Aorta (tissue), 5 donors: ENCODE measurements at places on chromosomes 12 and 14. TPM values are rescaled to one million over a fixed set of nuclear protein-coding genes. Genes with fewer than 3 reads are reported as not detected.
A peak's percentile ranks its signal among the peaks of the same experiment; 100 is the strongest.

DNA sequence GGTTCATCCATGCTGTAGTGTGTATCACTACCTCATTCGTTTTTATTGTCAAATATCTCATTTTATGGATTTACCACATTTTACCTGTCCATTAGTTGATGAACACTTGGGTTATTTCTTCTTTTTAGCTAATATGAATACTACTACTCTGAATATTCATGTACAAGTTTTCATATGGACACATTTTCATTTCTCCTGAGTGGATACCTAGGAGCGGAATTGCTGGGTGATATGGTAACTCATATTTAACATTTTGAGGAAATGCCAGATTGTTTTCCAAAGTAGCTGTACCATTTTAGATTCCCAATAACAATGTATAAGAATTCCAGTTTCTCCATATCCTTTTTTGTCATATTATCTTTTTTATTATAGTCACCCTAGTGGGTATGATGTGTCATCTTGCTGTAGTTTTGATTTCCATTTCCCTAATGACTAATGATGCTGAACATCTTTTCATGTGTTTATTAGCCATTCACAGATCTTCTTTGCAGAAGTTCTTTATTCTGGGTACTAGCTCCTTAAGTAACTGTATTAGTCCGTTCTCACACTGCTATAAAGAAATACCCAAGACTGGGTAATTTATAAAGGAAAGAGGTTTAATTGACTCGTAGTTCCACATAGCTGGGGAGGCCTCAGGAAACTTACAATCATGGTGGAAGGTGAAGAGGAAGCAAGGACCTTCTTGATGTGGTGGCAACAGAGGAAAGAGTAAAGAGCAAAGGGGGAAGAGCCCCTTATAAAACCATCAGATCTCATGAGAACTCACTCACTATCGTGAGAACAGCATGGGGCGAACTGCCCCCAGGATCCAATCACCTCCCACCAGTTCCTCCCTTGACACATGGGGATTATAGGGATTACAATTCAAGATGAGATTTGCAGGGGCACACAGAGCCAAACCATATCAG, 11.9 kb downstream of the NRDE2 start:
- H3K4me3 ChIP-seq: no peak overlapping the region
- no peak overlapping the region for H3K27ac ChIP-seq
- no peaks in the 10 kb centered on the region for H3K4me1 ChIP-seq
- peaks cover 2% of the 10 kb centered on the region for H3K36me3 ChIP-seq
- DNase-seq: no peak
- H3K27me3 ChIP-seq: no peaks in the 10 kb centered on the region

DNA sequence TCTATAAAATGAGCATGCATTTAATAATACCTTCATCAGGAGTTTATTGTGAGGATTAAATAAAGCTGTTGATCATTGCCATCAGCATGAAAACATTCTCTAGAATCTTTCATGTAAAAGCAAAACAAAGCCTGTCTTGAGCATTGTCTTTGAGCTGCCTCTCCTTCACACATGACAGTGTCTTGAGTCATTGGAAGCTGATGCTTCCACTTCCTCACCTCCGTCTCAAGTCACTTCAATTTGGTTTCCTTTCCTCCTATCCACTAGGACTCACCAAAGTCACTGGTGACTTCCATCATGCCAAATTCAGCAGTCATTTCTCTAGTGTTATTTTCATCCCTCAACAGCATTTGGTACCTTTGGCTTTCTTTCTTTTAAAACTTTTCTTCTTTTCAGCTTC, 31.6 kb upstream of the MYBPC1 start:
- no peak for DNase-seq
- H3K27me3 ChIP-seq: no peaks in the 10 kb centered on the region
- H3K36me3 ChIP-seq: no peaks in the 10 kb centered on the region
- H3K4me3 ChIP-seq: no peak overlapping the region
- no peaks in the 10 kb centered on the region for H3K4me1 ChIP-seq

DNA sequence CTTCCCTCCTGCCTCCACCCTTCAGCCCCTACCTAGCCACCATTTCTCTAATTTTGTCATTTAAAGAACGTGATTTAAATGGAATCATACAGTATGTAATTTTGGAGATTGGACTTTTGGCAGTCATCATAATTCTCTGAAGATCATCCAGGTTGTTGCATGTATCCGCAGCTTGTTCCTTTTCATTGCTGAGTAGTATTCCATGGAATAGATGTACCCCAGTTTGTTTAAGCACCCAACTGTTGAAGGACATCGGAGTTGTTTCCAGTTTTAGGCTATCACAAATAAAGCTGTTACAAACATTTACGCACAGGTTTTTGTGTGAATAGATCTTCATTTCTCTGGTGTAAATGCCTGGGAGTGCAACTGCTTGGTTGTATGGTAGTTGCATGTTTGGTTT, 61.1 kb upstream of the PWP1 start:
- no peak for DNase-seq
- no peak overlapping the region for H3K27ac ChIP-seq
- no peaks in the 10 kb centered on the region for H3K4me1 ChIP-seq
- H3K27me3 ChIP-seq: no peaks in the 10 kb centered on the region

- H3K4me3 ChIP-seq: no peak overlapping the region
- no peak overlapping the region for H3K27ac ChIP-seq
- peaks cover 5% of the 10 kb centered on the region for H3K4me1 ChIP-seq
- H3K27me3 ChIP-seq: no peaks in the 10 kb centered on the region
- no peaks in the 10 kb centered on the region for H3K36me3 ChIP-seq
These were observed 45.7 kb upstream of the PDZRN4 start for GRCh38 chr12:41142376-41142775.

DNA sequence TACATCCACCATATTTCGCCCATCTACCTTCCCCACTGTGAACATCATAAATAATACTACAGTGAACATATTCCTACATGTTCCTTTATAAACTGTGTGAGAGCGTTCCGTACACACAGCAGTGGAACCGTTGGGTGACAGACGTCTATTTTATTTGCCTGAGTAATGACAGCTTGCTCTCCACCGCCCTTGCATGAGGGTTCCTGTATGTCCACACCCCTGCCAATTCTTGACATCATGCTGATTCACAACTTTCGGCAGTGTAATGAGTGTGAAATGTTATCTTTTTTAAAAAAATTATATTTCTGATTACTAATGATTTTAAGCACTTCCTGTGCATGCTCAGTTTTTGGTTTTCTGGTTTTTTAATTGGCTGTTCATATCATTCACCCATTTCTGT, 4.3 kb upstream of the RAD52 start:
- H3K36me3 ChIP-seq: no peaks in the 10 kb centered on the region
- no peaks in the 10 kb centered on the region for H3K27me3 ChIP-seq

DNA sequence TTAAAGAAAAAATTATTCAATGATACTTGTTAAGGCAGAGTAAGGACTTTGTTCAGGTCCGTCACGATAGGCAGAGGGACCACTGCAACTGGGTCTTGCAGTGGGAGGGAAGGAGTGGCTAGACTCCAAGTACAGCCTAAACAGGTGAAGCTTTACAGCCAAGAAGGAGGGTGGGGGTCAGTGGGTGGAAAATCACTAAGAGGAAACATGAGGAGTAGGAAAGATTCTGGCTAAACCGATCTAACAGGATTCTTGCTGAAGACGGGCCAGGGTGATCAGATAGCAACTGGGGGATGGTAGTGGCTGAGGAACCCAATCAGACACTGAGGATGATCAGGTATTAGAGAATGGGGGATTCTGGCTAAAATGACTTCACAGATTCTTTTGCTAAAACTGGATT, 100.2 kb downstream of the TTC7B start:
- H3K4me1 ChIP-seq: peaks cover 2% of the 10 kb centered on the region
- H3K27me3 ChIP-seq: no peaks in the 10 kb centered on the region
- no peak overlapping the region for H3K27ac ChIP-seq
- H3K4me3 ChIP-seq: no peak overlapping the region
- DNase-seq: no peak
- no peaks in the 10 kb centered on the region for H3K36me3 ChIP-seq

- no peak for DNase-seq
- no peak overlapping the region for H3K4me3 ChIP-seq
- no peak overlapping the region for H3K27ac ChIP-seq
- H3K27me3 ChIP-seq: no peaks in the 10 kb centered on the region
- H3K36me3 ChIP-seq: no peaks in the 10 kb centered on the region
These were observed 12.4 kb downstream of the GRIP1 start for GRCh38 chr12:66666481-66666880.

DNA sequence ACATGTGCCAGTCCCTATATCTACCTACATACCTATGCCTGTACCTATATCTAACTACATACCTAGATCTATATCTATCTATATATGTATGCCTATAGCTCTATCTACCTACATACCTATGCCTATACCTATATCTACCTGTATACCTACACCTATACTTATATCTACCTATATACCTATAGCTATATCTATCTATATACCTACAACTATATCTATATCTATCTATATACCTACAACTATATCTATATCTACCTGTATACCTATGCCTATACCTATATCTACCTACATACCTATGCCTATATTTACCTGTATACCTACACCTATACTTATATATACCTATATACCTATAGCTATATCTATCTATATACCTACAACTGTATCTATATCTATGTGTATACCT, 56.6 kb downstream of the TBX3 start:
- no peak overlapping the region for H3K27ac ChIP-seq
- H3K4me3 ChIP-seq: no peak overlapping the region
- H3K27me3 ChIP-seq: no peaks in the 10 kb centered on the region
- no peaks in the 10 kb centered on the region for H3K36me3 ChIP-seq
- no peak for DNase-seq

- no peaks in the 10 kb centered on the region for H3K27me3 ChIP-seq
- H3K27ac ChIP-seq: no peak overlapping the region
- no peak overlapping the region for H3K4me3 ChIP-seq
- H3K4me1 ChIP-seq: no peaks in the 10 kb centered on the region
These were observed 89.0 kb upstream of the SFSWAP start for GRCh38 chr12:131621701-131622421.

- H3K27ac ChIP-seq: no peak overlapping the region
- H3K36me3 ChIP-seq: no peaks in the 10 kb centered on the region
- DNase-seq: no peak
- H3K27me3 ChIP-seq: no peaks in the 10 kb centered on the region
These were observed 10.5 kb upstream of the RFLNA start for GRCh38 chr12:124284368-124284767.

- H3K4me1 ChIP-seq: peaks cover 2% of the 10 kb centered on the region
- no peak overlapping the region for H3K27ac ChIP-seq
- DNase-seq: no peak
- H3K36me3 ChIP-seq: no peaks in the 10 kb centered on the region
- H3K27me3 ChIP-seq: no peaks in the 10 kb centered on the region
These were observed 209.6 kb upstream of the KRR1 start for GRCh38 chr12:75720812-75721641.

GRCh38 chr12:126404293-126404881, 1339.2 kb downstream of the AACS start:
- H3K36me3 ChIP-seq: no peaks in the 10 kb centered on the region
- H3K27me3 ChIP-seq: no peaks in the 10 kb centered on the region
- H3K27ac ChIP-seq: no peak overlapping the region
- H3K4me3 ChIP-seq: no peak overlapping the region
- no peak for DNase-seq

GRCh38 chr14:61525293-61526011, 169.9 kb upstream of the HIF1A start:
- peak overlapping the region; percentile 62 for H3K27ac ChIP-seq
- no peak overlapping the region for H3K4me3 ChIP-seq
- H3K36me3 ChIP-seq: no peaks in the 10 kb centered on the region
- H3K4me1 ChIP-seq: no peaks in the 10 kb centered on the region

GRCh38 chr12:31650918-31651317, 8.6 kb upstream of the ETFBKMT start:
- no peak overlapping the region for H3K27ac ChIP-seq
- DNase-seq: no peak
- H3K4me3 ChIP-seq: no peak overlapping the region
- H3K36me3 ChIP-seq: no peaks in the 10 kb centered on the region
- no peaks in the 10 kb centered on the region for H3K4me1 ChIP-seq
- H3K27me3 ChIP-seq: no peaks in the 10 kb centered on the region

DNA sequence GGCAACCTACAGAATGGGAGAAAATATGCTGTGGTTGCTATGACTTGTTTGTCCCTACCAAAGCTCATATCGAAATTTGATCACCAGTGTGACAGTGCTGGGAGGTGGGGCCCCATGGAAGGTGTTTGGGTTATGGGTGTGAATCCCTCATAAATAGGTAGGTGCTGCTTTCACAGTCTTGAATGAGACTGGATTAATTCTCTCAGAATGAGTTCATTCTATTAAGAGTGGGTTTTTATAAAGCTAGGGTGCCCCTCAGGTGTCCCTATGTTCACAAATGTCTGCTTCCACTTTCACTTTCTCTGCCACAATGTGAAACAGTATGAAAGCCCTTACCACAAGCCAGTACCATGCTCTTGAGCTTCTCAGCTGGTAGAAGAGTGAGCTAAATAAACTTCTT, 133.5 kb downstream of the CPNE8 start:
- no peak overlapping the region for H3K27ac ChIP-seq
- H3K27me3 ChIP-seq: no peaks in the 10 kb centered on the region
- H3K4me1 ChIP-seq: no peaks in the 10 kb centered on the region
- no peak overlapping the region for H3K4me3 ChIP-seq
- DNase-seq: no peak
- no peaks in the 10 kb centered on the region for H3K36me3 ChIP-seq

- H3K4me3 ChIP-seq: no peak overlapping the region
- H3K27ac ChIP-seq: no peak overlapping the region
- no peak for DNase-seq
These were observed 5.9 kb downstream of the TBX3 start for GRCh38 chr12:114678028-114678427.

GRCh38 chr12:94100211-94100627, 48.2 kb upstream of the PLXNC1 start:
- no peaks in the 10 kb centered on the region for H3K36me3 ChIP-seq
- no peak overlapping the region for H3K4me3 ChIP-seq
- no peaks in the 10 kb centered on the region for H3K27me3 ChIP-seq

TAS2R50 gene
- total RNA-seq: 5.7 TPM

TIMELESS gene
- total RNA-seq: 5.9 TPM

IGFBP6 gene
- 820 TPM for total RNA-seq

GUCY2C gene
- not detected for total RNA-seq

B3GNT4 gene
- not detected for total RNA-seq

SLCO1B1 gene
- not detected for total RNA-seq

KRT6A gene
- not detected for total RNA-seq
